Suppressor macrophage treated with lipopolysaccharide for 1 hour (primary cell): ENCODE measurements at places on chromosomes 12 and 14.

GRCh38 chr12:54987611-54988231 is 3.2 kb upstream of the TESPA1 start:
- no peak for DNase-seq

DNA sequence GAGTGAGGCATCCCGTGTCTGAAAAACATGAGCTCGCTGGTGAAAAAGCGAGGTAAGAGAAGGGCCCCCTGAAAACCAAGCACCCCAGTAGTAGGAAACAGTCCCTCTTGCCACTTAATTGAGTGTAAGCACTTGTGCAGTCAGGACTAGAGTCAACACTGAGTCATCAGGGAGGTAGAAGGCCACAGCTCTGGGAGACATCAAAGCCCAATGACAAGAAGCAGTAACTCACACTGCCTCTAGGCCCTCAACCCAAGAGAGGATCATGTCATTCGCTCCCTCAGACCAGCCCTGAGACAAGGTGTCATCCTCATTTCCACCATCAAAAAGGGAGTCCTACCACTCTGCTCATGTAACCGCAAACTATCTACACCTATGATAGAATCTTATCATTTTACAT is 17.8 kb downstream of the POMT2 start:
- DNase-seq: peak; percentile 75

DNA sequence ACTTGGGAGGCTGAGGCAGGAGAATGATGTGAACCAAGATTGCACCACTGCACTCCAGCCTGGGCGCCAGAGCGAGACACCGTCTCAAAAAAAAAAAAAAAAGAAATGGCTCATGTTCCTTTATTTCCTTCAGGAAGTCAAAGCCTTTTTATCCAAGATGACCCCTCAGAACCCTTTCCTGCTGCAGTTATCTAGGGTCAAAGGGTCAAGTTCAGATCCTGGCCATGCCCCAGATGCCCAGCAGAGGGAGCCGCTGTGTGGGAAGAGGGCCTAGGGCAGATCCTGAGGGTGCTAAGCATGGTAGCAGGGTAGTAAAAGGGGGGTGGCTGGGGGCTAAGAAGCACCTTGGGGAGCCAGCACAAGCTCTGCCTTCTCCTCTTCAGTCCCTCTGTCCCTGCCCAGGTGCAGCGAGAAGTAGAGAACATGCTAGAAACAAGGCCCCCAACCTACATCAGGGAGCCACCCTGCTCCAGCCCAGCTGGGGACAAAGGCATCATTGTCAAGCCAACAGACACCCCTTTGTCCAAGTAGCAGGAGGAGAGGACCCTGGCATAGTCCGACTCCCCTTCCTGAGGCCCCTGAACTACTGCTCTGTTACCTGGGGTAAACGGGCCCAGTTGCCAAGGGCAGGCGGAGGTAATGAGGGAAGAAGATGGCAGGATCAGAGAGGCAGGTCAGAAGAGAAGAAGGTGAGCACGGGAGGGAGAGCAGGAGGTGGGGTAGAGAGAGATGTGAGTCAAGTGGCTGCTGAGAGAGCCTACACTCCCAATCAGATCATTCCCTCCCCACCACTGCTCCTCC is 6.5 kb downstream of the NFE2 start:
- peak; percentile 80 for DNase-seq

DNA sequence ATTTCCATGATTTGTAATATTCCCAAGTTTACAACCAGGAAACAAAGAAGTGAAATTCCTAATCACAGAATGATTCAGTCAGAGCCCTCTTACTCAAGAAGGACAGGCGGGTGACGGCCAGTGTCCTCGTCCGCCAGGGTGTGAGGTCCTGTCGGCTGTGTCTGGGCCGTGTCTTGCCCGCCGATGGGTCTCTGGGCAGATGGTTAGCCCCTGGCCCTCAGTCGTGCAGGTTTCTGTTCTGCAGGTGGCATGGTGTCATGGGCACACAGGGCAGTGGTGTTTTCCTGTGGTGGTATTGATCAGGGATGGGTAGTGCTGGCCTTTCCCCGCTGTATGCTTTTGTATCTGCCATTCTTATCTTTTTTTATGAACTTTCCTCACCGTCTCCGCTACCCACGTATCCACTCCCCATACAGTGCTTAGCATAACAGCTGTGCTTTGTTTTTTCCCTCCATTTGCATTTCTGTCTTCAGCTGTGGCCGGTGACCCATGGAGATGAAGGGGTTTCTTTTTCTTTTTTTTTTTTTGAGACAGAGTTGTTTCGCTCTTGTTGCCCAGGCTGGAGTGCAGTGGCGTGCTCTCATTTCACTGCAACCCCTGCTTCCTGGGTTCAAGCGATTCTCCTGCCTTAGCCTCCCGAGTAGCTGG is 100.7 kb downstream of the TSPAN9 start:
- DNase-seq: no peak

- DNase-seq: no peak
Measured at GRCh38 chr12:104150416-104150815, 12.4 kb upstream of the NFYB start.

DNA sequence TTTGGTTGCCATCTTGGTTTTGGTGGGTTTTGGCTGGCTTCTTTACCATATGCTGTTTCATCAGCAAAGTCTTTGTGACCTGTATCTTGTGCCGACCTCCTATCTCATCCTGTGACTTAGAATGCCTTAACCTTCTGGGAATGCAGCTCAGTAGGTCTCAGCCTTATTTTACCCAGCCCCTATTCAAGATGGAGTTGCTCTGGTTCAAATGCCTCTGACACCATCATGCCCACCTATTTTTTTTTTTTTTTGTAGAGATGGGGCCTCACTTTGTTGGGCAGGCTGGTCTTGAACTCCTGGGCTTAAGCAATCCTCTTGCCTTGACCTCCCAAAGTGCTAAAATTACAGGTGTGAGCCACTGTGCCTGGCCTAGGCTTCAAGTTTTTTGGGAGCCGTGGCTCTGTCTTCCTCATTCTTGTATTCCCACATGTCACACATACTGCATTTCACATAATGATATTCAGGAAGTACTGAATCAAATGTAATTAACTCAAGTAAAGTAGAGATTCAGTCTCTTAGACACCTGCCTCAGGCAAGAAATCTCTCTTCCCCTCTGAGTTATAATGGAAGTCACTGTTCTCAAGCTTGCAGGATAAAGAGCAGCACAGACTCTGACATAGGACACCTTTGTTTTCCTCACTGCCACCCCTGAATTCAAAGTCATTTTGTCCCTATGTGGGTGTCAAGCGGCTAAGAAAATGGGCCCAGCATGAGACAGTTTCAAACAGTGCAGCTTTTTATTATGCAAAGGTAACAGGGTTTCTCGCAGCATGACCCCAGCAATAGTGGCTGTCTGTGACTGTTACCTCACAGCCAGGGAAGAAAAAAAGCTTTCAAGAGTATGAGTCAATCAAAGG is 159.0 kb downstream of the PTPN11 start:
- DNase-seq: no peak

DNA sequence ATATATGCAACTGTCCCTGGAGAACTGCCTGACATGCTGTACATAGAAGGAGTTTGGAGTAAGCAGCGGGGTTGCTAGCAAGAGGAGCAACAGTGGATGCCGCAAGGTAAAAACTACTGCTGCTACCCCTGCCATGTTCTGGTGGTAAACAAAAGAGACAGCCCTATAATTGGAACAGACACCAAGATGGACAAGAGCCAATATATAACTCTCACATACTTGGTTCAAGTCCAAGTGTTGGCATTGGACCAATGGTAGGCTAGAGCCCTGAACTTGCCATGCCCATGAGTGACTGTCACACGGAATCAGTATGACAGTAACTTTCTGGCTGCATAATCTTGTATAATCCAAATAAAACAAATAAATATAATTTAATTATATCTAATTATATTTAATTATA is 13.7 kb downstream of the ATXN7L3B start:
- DNase-seq: no peak

DNA sequence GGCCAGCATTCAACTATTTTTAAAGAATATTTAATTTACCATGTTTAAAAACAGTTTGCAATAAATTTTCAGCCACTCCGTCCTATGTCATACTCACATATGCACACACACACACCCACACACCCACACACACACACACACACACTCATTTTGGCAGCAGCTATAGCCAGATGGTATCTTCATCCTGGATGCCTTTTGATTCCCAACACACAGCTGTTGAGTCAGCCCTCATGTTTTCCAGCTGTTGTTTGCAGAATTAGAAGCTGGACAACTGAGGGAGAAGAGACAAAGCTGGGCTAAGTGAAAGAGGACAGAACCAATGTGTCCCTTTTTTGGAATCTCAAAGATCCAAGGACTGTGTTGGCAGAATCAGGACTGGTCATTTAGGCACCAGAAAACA is 80.0 kb upstream of the EGLN3 start:
- no peak for DNase-seq

DNA sequence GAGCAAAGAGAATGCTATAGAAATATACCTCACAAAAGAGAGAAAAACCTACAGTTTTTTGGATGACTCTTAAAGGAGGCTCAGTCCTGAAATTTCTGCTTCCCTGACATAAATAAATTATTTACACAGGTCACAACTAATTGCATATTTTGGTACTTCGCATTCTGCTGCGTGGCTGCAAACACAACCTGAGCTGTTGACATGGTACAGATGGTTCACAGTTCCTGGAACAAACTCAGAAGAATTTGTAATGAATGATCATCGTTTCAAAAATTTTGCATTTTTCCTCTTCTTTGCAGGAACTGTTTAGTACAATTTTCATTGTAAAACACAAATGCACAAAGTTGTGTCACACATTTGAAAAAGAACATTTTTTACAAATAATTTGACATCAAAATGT is 313.7 kb upstream of the SYT1 start:
- no peak for DNase-seq

GRCh38 chr14:53638966-53639365 is 317.7 kb downstream of the BMP4 start:
- no peak for DNase-seq

GRCh38 chr14:96461950-96462798 is 40.0 kb upstream of the PAPOLA start:
- DNase-seq: no peak

GRCh38 chr12:45655186-45655585 is 74.3 kb upstream of the ARID2 start:
- DNase-seq: no peak

GRCh38 chr14:89910691-89911009 is 43.9 kb downstream of the EFCAB11 start:
- DNase-seq: no peak

DNA sequence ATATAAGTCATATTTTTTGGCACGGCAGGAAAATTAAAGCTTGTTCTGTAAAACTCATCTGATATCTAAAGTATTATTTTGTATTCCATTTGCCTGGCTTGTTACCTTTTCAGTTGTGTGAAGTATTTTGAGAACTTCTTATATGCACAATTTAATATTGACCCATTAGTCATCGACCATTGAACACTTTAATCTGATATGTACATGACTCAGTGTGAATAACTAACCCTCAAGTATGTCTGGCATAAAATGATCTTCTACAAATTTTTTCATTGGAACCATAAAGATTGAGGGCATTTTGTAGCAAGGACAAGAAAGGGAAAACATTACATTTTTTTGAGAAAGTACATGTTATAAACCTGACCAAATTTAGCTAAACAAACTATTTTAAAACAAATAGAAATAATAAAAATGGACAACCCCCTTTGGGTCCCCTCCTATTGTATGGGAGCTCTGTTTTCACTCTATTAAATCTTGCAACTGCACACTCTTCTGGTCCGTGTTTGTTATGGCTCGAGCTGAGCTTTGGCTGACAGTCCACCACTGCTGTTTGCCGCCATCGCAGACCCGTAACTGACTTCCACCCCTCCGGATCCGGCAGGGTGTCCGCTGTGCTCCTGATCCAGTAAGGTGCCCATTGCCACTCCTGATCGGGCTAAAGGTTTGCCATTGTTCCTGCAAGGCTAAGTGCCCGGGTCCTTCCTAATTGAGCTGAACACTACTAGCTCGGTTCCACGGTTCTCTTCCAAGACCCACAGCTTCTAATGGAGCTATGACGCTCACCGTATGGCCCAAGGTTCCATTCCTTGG is 118.8 kb downstream of the SLC6A15 start:
- DNase-seq: no peak

DNA sequence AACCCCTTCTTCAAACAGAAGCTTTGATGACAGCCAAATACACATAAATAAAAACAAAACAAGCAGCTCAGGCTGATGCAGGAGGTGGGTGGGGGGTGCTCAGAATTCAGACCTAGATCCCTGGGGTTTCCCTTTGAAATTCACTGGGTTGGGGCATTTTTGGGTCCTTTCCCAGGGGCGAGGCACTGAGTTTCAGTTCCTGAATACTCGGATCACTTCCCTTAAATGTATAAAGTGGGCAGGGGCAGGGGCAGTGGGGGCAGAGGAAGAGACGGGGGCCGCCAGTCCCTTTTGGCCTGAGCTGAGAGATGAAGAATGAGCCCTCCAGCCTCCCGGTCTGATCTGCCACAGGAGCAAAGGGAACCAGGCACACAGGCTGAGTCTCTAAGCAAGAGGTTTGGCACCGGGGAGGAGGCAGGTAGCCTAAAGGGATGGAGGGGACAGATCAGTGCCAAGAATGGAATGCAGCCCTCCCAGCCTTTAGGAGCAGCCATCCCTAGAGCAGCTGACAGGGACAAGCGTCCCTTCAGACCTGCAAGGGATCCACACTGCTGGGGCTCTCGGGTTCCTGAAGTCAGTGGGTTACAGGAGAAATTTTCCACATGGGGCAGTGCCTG is 20.3 kb downstream of the KDM2B start:
- DNase-seq: peak; percentile 97

DNA sequence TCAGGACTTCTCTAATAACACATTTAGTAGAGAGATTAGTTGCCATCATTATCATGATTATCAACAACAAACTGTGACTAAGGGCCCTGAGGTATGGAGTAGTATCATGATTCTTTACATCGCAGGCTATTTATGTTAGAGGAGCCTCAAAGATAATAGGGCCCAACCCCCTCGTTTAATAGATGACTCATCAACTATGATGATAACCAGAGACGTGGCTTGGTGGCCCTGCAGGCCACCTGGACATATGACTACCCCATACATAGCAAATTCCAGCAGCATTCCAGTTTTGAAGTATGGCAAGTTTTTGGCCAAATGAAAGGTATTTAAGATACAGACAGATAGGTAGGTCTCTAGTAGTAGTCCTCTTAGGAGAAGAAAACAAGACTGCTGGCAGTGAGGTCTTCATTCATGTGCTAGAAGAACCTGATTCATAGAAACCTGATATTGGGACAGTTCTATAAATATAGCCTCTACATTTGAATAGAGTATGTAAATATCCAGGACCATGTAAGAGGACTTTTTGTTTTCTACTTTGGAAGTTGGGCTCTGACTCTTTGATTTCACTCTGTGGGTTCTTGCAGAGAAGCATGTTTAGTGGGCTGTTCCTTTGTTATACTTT is 5.6 kb downstream of the RIC8B start:
- DNase-seq: no peak

- no peak for DNase-seq
Measured at GRCh38 chr12:8844665-8845064, 22.2 kb downstream of the A2ML1 start.
